Stimulated activated CD8-positive, alpha-beta memory T cell treated with anti-CD3 and anti-CD28 coated beads, Interleukin-7, amount 100 ng/mL, for 48 hours (primary cell): ENCODE measurements at places on chromosomes 11 and 22.

DNA sequence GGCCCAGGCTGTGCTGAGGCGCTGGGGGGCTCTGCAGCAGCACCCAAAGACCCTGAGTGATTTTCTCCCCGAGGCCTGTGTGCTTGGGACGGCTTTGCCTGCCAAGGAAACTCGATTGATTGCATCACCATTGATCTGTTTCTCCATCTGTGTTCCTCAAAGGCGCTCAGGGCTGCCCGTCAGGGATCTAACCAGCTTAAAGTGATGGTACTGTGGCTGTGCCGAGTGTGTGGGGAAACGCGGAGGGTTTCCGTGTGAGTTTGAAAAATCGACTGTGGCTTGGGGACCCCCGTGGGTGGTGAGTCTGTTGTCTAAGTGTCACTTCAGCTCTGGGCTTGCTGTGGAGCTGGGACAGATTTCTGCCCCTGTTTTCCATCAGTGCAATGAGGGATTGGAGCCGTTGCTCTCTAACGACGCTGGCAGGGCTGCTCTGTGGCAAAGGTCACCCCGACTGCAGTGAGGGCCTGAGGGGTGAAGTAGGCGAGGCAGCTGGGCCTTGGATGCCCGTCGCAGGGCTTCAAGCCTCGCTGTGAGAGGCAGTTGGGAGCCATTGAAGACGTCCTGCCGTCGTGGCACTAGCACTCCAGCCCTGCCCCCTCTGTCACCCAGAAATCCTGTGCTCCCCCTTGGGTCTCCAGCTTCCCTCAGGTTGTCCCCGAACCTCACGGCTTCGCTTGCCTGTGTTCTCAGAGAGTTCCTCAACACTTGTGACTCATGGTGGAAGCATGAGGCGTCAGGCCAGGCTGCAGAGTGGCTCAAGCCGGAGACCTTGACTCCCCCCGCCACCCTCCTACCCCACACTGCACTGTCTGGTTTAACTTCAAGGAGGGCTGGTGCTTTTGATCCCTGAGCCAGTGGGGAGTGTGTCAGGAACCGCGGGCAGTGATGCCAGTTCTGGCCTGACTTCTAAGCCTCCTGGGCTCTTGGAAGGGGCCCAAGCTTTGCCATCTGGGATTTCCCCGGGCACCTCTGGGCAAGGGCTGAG lies 21.8 kb downstream of the CACNA1I start:
- no peak for DNase-seq

DNA sequence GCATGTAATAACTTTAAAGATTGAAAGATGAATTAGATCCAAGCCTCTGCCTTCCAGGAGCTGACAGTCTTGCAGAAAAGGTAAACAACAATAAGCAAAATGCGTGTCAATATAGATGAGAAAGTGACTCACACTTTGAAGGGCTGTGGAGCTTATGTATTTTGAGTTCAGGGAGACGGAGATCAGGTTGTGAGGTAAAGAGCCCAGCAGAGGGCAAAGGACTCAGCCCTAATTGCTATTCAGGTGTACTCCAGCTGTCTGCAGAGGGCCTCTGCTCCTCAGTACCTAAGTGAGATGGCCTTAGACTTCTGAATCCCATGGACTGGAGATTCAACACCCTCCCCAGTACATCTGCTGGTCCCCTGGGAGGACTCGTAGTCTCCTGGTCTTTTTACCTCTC lies 22.9 kb upstream of the CTR9 start:
- DNase-seq = no peak

- DNase-seq = no peak
Observed at GRCh38 chr11:8067567-8067928, 13.5 kb upstream of the TUB start.

GRCh38 chr22:44335903-44336803 lies 23.4 kb upstream of the SHISAL1 start:
- no peak for DNase-seq

- no peak for DNase-seq
Observed at GRCh38 chr22:36026741-36027140, 1.9 kb downstream of the RBFOX2 start.

DNA sequence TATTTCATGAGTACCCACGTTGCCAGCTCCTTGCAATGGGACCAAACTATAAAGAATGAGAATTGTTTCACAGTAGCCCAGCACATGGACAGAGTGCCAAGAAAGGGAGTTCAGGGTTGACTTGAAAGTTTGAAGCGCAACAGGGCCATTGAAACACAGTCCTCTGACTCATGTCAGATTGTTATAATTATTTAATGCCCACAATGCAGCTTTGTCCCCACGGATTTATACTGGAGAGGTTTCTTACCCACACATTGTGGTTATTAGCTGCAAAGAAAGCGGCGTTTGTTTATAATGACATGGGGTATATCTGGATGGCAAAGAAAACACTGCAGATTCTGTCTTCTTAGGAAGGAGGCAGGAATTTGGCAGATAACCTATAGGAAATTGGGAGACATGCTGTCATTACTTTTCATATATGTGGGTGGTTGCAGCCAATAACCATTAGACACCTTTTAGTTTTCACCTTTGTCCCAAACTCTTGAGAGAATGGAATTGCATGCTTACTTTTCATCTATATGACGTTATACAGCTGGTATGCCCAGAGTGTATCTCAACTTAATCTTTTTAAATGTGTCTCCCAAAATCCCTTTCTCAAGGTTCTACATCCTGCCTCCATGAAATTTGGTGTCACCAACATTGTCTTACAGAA lies 143.6 kb downstream of the TEAD1 start:
- DNase-seq = no peak

DNA sequence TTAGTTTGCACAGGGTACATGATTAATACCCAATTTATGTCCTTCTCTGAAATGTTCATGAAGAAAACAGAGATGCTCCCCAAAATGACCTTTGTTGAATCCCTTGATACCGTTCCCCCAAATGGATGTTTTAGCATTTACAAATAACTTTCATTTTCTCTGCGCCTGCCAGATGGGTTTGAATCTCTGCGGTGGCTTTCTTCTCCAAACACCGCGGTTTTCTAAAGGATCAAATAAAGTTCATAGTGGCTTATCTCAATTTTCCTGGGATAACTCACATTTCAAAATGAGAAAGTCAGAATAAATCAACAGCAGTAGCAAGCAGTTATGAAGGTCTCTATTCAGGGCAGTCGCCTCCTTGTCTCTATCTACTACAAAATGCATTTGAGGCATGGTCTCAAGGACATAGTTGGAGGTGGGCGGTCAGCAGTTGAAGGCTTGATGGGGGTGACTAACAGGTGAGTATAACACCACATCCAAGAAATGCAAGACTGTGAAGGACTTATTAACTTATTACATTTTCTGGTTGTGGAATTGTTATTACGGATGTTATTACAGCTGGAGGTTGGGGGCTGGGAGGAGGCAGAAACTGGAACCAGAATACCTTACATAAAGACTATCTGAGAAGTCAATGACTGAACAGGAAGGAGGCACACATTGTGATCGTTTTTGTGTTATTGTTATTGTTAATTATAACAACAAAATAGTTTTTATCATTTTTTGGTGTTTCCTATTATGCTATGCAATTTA lies 1513.3 kb downstream of the FAM181B start:
- DNase-seq = no peak

DNA sequence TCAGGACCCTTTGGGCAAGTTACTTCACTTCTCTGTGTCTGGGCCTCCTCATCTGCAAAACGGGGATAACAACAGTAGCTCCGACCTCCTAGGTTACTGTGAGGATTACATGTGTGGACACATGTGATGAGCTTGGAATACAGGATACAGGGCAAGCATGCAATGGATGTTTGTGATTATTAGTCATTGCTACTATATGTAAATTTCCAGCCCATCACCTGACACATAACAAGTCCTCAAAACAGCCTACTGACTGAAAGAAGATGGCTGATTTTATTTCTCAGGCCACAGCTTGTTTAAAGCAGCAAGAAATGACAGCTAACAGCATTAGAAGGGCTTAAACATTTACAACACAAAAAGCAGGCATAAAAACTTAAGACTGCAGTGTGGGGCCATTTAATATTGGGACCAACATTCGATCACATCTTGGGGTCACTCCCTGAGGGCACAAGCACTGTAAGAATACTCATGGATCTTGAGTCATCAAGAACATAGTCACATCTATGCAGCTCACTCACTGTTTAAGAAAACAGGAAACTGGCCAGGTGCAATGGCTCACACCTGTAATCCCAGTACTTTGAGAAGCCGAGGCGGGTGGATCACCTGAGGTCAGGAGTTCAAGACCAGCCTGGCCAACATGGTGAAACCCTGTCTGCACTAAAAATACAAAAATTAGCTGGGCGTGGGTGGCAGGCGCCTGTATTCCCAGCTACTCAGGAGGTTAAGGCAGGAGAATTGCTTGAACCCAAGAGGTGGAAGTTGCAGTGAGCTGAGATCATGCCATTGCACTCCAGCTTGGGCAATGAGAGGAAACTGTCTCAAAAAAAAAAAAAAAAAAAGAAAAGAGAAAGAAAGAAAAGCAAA lies 49.5 kb downstream of the ABTB2 start:
- no peak for DNase-seq

DNA sequence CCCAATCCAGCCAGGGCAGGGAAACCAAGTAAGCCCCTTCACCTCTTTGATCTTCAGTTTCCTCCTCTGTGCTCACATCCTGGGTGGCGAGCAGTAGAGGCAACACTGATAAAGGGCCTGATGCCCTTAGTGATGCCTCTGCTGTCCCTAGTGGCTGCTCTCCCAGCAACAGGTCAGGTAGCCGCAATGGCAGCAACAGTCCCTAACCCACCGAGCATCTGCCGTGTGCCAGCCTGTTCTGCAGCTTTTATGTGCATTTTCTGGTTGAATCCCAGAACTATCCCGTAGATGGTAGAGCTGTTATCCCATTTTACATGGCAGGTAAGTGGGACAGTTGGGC lies 5.2 kb downstream of the SCYL1 start:
- no peak for DNase-seq

DNA sequence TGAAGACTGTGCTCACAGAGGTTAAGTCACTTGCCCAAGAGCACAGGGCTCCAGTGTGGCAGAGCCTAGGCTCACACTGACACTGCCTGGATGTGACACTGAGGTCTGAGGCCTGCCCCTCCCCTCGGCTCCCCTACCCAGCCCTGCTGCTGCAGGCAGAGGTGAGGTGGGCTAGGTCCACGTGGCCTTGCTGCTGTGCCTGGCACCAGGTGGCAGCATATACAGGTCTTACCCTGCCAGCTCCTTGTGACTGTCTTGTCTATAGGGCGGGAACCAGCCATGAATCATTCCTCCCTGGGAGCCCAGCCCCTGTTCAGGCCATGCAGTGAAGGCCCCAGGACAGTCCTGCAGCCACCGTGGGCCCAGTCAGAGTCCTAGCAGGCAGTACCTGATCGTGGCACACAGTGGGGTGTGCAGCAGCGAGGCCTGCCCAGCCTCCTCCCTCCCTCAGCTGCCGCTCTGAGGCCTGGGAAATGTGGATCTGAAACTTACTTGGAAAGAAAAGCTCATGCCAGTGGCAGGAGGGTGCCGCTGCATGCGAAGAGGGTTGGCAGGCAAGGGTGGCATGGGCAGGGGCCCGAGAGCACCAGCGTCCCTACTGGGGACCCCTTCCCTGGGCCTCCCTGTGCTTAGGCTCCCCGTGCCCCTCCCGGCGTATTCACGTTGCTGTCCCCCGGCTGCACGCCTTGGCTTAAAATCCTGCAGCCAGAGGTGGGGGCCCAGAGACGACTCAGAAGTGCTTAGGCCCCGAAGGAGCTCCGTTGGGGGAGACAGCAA lies 1.2 kb upstream of the CERK start:
- no peak for DNase-seq

DNA sequence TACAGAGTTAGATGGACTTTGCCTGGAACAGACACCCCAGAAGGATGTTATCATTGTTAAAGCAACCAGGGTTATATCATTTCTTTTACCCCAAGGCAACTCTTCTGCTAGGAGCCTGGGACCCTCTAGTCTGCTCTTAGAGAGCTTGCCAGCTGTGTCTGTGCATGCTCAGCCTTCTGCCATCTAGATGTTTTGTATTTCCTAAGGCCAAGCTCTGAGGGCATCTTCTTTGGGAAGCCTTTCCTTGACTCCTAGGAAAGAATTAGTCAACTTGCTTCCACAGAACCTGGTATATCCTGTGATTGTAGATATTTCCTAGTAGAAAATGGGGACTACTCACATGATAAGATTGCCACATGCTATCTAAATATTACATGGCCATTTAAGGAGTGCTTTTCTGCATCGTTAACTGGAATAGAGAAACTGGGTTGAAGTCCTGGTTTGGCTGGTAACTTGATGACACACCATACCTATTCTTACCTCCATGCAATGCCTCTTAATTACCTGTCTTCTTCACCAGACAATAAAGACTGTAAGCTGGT lies 87.6 kb downstream of the STIM1 start:
- DNase-seq = no peak

DNA sequence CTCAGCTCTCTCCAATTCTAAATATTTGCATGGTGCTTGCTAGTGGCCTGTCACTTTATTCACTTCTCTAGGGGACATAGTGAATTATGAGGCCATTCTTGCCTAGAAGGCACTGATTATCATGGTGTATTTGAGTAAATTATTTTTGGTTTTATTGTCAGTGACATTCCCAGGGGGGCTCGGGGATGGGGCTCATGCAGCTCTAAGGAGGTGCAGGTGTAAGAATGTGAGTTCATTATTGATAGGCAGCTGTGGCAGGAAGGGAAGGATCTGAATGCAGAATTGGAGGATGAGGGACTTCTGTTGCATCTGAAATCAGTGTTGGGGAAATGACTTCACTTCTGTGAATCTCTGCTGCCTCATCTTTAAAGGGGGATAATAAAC lies 53.7 kb upstream of the OR4B1 start:
- no peak for DNase-seq

- DNase-seq = no peak
Observed at GRCh38 chr11:76655501-76656049, 15.0 kb downstream of the LRRC32 start.

- DNase-seq = no peak
Observed at GRCh38 chr11:103483996-103484395, 374.8 kb downstream of the DYNC2H1 start.

- DNase-seq = no peak
Observed at GRCh38 chr11:113184498-113184897, 129.9 kb upstream of the TTC12 start.

GRCh38 chr11:103608566-103608965 lies 427.9 kb upstream of the DDI1 start:
- no peak for DNase-seq

DNA sequence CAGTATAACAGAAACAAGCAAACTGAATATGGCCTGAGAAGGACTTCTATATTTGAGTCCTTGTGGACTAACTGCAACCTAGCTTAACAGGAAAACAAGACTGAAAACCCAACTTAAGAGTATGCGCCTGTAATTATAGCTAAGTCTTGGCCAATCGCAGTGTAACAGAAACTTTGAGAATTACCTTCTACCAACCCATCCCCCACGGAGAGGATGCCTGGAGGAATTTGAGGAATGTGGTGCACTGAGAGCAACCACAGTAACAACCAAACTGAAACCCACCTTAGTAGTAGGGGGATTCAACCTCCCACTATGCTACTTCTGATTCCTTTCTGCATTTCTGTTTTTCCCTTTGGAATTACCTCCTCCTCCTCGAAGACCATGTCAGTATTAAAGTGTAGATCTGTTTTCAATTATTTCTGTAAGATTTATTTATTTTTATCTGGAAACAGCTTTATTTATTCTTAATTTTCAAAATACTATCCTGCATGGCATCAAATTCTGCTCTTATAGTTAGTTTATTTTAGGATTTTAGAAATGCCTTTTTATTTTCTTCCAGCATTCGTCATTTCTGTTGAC lies 393.6 kb downstream of the KCNA4 start:
- DNase-seq = no peak
